Cardiac fibroblast (primary cell): ENCODE measurements at places on chromosomes 11 and 22.

DNA sequence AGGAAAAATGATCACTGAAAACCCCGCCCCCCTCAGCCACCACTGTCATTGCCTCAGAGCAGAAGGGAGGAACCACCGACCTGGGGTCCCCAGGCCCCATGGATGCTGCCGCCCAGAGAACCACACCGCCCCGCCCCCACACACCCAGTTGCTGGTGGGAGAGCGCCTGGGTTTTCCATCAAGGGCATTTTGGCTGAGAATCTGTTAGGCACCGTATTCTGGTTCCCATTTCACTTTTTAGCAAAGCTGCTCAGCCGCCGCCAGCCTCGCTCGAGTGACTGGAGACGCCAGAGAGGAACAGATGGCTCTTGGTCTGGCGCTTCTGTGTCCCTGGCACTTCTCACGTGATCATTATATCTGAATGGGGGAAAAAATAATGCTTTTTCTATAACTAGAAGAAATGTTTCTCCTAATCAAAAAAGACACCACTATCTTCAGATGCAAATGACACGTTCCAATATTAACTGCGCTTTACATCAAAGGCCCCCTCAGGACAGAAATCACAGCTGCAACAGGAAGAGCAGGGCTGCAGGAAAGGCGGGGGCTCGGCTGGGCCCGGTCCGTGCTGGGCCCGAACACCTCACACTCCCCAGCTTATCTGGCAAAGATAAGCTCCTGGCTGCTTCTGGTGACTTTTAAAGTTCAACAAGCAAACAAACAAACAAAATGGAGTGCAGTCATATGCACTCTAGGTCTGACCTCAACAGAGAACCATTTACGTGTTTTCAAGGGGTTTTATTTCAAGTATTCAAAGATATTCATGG lies 149.8 kb downstream of the MPPED1 start:
- DNase-seq = no peak

GRCh38 chr22:46602025-46602424 lies 18.2 kb upstream of the GRAMD4 start:
- DNase-seq = no peak

- no peak for DNase-seq
Observed at GRCh38 chr11:128955636-128956035, 13.0 kb upstream of the TP53AIP1 start.

GRCh38 chr22:33921525-33922348 lies 1.5 kb upstream of the LARGE1 start:
- peak; percentile 61 for DNase-seq

DNA sequence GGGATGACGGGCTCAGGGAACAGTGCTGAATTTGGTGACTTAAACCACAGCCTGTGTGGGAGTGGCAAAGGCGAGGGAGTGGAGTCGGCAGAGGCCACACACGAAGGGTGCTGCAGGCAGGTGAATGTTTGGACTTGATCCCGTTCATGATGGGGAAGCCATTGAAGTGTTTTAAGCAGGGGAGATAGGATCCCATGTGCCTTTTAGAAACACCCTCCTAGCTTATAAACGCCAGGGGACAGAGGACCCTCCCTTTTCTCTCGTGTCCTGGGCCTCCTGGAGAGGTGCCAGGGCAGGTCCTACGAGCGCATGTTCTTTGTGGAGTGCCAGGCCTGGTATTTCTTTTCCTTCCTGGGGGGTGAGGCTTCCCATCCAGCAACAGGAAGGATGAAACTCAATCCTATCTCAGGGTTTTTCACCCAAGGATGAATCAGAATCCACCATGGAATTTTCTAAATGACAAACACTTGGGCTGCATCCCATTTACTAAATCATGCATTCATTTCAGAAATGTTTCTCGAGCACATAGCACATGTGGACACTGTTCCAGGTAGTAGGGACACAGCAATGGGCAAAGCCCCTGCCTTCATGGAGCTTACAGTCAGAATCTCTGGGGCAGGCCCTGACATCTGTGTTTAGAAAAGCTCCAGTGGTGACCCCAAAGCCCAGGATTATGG lies 59.6 kb downstream of the CHRDL2 start:
- DNase-seq = peak; percentile 70

- DNase-seq = peak; percentile 17
Observed at GRCh38 chr11:23727794-23728193, 769.1 kb upstream of the LUZP2 start.

- no peak for DNase-seq
Observed at GRCh38 chr11:112822478-112823274, 138.5 kb upstream of the NCAM1 start.

GRCh38 chr11:35281169-35281688 lies 138.1 kb downstream of the SLC1A2 start:
- DNase-seq = peak; percentile 61

- no peak for DNase-seq
Observed at GRCh38 chr11:122521626-122522025, 133.9 kb upstream of the UBASH3B start.

GRCh38 chr11:1831338-1832210 lies 3.2 kb upstream of the SYT8 start:
- no peak for DNase-seq

GRCh38 chr22:27070594-27070993 lies 413.2 kb downstream of the MIAT start:
- no peak for DNase-seq

DNA sequence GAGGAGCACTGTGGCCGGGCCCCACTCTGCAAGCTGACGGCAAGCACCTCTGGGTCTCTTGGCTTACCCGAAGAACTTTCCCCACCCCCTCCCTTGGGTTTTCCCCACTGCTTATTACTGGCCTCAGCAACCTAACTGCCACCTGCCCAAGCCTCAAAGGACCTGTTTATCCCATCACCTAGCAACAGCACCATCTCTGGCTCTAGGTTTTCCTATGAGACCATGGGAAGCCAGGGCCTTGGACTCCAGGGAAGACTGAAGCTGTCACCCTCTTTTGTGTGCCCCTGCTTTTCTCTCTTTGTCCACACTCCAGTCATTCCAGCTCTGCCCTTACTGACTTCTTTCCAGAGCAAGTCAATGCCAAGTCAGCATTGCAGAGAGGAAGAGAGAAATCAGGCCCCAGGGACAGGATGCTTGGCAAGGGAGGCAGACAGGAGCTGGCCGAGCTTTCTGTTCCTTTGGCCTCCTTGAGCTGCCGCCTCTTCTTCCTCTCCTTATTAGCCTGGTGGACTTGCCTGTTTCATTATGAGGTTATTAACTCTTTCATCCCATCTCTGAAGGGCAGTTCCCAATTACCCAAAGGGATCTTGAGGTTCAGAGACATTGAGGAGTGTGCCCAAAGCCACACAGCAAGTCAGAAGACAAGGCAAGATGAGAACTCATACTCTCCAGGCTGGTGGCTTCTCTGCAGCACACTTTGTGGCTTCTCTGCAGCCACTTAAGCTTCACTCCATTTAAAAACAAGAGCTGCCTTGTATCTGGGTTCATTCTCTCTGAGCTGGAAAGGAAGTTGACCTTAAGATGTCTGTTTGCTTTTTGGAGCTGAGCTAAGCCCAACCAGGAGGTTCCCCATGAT lies at the start of gene SMIM35:
TSS of gene SMIM35 (minus strand) at position 51 of the 856 bp plus-strand sequence. CDS start 206 bp downstream, outside the sequence.
- DNase-seq = no peak

GRCh38 chr11:120068114-120068573 lies 69.8 kb downstream of the TRIM29 start:
- peak; percentile 40 for DNase-seq

GRCh38 chr11:71293961-71294782 lies 41.8 kb upstream of the SHANK2 start:
- DNase-seq = no peak

GRCh38 chr11:2664376-2664775 lies 35.4 kb downstream of the KCNQ1OT1 start:
- no peak for DNase-seq
